ENCODE measurements at places on chromosomes 16 and 17.

GRCh38 chr17:50133028-50133768 is 3.2 kb upstream of the SAMD14 start:
- DNase-seq, result no peak

DNA sequence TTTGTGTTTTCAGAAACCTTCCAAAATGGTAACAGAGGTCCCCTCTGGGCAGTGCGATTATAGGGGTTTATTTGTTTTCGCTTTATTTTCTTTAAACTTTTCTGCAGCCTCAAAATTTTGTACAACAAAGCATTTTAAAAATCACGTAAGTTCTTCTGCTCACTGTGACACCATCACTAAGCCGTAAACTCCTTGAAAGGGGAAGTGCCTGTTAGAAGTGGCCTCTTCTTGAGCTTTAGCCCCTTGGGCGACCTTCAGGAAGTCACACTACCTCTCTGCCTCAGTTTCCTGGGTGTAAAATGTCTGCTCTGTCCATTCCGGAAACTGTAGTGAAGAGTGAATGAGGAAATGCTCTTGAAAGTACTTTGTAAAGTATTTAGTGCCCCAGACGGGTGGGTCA is 26.6 kb downstream of the ARHGAP27 start:
- no peak for DNase-seq

- DNase-seq, result no peak
Measured at GRCh38 chr17:81926451-81927151, 934 bp downstream of the MAFG start.

DNA sequence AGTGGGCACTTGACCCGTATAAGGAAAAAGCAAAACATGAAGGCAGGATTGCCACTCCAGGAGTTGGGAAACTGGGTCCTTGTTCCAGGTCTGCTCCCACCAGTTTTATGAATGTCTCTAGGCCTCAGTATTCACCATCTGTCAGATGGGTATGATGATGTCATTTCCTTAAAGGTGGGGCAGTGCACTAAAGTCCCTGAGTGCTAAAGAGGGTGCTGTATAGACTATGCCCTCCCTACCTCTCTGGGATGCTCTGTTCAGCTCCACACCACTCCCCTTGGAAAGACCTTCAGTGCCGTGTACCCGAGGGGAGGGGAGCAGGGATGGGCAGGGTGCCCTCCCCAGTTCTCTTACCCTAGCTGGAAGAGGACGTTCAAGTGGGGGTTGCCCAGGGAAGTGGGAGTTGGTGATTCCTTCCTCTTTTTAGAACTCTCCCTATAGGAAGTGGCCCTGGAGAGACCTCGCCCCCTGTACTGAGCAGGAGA is 2.2 kb downstream of the LASP1 start:
- no peak for DNase-seq

- DNase-seq, result no peak
Measured at GRCh38 chr17:27565874-27566670, 64.9 kb upstream of the LGALS9 start.

- DNase-seq, result no peak
Measured at GRCh38 chr16:28217326-28217725, 5.6 kb upstream of the XPO6 start.

GRCh38 chr16:4976079-4976478 is 17.9 kb downstream of the SEC14L5 start:
- DNase-seq, result no peak

DNA sequence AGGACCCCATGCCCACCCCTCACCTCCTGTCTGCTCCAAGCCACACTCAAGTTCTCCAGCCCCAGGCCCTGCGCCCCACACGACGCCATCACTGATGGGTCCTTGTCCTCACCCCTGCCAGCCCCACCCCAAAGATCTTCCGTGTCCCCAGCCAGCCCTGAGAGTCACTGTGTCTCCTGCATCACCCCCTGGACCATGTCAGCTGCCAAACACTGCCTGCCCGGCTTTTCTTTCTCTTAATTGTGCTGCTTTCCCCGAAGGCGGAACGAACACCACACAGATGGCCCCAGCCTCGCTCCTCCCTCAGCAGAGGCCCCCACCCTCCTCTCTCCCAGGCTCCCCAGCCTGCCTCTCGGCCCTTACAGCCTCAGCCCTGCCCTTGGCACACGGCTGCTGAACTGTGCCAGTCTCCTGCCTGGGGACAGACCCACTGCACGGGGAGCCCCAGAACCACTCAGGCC is 4.8 kb upstream of the GAA start:
- no peak for DNase-seq

- DNase-seq, result no peak
Measured at GRCh38 chr16:83031524-83031923, 404.8 kb downstream of the CDH13 start.

- DNase-seq, result no peak
Measured at GRCh38 chr16:8660841-8661301, 13.5 kb upstream of the ABAT start.

- no peak for DNase-seq
Measured at GRCh38 chr17:32569171-32570080, 82.6 kb downstream of the CDK5R1 start.

DNA sequence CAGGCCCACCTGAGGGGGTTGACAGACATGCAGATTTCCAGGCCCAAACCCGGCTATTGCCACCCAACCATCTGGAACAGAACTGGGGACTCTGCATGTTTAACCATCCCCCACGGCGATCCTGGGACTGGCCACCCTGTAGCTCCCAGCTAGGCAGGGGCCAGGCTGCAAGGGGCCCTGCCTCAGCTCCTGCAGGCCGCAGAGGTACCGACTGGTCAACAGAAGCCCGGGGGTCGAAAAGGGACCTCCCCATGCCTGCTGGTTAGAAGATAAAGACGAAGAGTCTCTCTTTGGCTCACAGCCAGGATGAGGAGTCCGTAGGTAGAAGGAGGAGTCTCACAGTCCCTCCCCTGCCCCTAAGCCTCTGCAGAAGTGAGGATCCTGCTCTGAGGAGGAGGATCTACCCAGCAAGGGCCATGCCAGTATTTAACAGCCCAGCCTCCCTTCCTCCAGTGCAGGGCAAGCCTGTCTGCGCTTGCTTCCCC is 223.4 kb upstream of the TNRC6C start:
- no peak for DNase-seq

GRCh38 chr17:67177732-67178131 is 67.3 kb downstream of the HELZ start:
- DNase-seq, result no peak

DNA sequence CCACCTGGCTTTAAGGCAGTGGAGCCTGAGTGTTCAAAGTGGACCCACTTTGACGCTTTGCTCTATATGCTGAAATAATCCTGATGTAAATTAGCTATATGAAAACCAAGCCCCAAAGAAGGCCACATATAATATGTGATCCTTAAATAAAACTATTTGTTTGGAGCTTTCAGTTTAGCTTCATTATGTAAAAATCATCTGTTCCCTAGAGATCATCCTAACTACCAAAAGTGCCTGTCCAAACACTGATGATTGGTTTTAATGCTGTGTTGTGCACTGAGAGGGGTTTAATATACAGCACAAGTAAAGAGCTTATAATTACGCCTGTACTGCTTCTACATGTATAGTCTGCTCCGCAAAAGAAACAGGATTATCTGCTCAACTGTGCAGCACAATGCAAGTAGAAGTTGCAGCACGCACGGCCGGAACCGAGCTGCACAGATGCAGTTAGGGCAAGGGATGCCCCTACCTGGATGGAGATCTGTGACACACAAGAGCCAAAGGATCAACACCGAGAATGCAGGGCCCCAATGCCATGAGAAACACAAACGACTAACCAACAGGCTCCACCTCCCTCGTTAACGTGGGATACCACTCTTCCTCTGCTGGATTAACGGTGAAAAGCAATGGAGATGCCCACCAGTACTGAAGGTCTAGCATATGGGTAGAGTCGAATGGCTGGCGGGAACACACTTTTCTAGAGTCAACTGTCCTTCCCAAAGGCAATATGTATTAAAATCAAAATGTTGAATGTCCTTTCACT is 20.5 kb downstream of the USP7 start:
- no peak for DNase-seq

- no peak for DNase-seq
Measured at GRCh38 chr16:15955425-15955824, 6.0 kb downstream of the ABCC1 start.

DNA sequence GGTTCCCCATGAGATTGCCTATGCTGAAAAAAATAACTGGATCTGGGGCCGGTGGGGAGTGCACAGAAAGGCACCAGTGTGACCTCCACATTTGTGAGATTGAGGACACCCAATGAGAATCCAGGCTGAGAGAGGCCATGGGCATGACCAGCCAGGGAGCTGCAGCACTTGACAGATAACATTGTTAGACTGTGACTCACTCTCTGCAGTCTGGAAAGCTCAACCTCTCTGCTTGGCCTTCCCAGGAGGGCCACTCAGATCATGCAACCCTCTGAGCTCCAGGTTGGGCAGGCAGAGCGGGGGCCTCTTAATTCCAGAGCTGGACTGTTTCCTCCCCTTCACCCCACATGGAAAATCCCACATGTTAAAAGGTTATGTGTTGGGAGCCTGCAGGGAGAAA is 30.1 kb downstream of the FZD2 start:
- DNase-seq, result peak; percentile 86

- no peak for DNase-seq
Measured at GRCh38 chr16:22622703-22623102, 112.0 kb downstream of the NPIPB5 start.

GRCh38 chr16:26464576-26465266 is 602.0 kb upstream of the C16orf82 start:
- no peak for DNase-seq

- peak; percentile 24 for DNase-seq
Measured at GRCh38 chr16:30698816-30699614, at the start of gene SRCAP. SRCAP (plus strand) TSS chr16:30699171; CDS start chr16:30700825, 1,654 bp downstream.

DNA sequence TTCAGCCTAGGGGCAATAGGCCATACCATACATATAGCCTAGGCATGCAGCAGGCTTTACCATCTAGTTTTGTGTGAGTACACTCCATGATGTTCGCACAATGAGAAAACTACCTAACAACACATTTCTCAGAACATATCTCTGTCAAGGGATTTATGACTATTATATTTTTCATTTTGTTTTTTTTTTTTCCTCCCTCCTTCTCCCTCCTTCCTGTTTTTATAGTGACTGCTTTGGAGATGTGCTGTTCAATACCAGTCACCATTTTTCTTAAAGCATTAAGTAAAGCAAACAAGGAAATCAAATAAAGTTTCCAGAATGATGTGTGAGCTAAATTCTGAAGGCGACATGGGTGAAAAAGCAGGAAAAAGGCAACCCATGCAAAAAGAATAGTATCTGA is 194.6 kb downstream of the STX8 start:
- DNase-seq, result no peak

DNA sequence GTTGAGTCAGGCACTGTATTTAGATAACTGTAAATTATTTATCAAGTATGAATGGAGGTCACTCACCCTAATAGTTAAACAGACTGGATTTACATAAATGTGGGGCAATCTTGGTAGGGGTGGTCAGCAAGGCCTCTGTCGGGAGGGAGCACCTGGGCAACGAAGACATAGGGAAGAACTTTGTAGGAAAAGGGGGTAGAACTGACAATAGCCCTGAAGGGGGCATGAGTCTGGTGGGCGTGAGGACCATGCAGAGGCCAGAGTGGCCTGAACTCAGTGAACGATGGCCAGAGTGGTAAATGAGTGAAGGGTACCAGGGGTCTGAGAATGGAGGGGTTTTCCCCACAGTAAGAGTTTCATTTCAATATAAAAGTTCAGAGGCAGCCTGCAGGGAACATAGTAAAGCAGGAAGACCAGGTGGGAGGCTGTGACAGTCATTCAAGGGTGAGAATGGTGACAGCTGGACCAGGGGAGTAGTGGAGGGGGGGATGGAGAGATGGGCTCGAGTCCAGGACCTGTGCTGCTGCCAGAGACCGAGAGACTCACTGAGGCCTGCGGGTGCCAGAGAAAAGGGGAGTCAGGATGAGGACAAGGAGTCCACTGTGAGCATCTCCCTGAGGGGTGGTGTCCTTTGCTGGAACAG is 2.9 kb downstream of the C17orf67 start:
- DNase-seq, result no peak

DNA sequence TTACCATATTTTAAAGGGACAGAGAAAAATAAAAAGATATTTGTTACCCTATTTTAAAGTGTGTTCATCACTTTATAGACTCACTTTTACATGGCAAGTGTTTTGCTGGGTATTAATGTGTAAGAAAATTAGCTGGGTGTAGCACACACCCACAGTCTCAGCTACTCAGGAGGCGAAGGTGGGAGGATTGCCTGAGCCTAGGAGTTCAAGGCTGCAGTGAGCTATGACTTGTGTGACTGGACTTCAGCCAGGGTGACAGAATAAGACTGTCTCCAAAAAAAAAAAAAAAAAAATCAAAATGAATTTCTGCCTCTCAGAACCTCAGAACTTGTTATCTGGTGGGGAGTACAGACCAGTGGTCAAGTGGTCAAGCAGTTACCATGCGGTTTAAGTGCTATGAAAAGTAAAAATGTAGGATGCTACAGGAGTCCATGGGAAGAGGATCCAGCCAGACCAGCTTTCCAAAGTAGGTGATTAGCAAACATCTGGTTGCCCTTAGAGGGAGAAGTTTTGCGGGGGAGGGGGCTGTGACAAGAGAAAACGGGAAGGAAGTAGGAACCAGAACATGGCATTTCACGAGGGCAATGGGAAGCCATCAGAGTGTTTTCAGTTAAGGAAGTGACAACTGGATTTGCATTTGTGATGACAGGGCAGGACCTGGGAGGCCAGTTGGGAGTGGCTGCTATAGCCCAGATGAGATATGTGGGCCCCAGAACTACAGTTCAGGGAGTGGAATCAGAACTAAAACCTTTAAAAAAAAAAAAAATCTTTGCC is 13.9 kb downstream of the CNEP1R1 start:
- DNase-seq, result no peak

DNA sequence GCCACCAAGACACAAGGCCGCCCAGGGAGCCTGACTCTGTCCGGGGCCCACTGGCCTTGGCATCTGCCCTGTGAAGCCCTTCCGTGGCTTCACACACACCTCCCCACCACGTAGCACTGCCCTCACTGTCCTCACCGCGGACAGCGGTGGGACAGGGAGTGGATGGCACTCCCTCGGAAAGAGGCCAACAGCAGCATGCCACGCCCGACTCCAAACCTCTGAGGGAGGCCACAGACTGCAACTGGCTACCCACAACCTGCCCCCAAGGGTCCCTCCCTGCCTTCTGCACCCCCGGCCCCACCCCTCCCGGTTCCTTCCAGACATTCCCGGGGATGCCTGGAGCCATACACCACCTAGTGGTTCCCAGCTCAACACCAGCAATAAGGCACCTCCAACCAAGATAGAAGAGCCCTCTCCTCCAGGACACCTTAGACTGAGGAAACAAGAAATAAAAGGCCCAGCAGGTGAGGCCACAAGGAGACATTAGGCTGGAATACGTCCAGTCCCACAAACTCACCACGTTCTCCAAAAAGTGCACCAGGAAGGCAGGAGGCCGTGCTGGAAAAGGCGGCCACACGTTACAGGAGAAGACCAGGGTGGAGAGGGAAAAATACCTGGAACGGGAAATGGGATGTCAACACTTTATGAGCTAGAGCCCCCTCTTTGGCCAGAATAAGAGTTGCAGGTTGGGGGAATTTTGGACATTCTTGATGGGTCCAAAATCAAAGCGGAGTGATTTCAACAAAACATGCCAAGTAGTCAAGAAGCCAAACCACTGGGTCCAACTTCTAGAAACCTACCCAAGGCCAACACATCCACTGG is 310.0 kb downstream of the SOX9 start:
- DNase-seq, result no peak

- no peak for DNase-seq
Measured at GRCh38 chr16:27703545-27703944, 153.6 kb downstream of the KATNIP start.

All from non-pigmented ciliary epithelial cell (primary cell).